ENCODE measurements at places on chromosomes 16 and 17.

- peak; percentile 97 for DNase-seq
Measured at GRCh38 chr16:56519459-56520250, at the start of gene BBS2. Gene BBS2 (minus strand): TSS chr16:56520024. CDS start chr16:56519862, 162 bp downstream.

DNA sequence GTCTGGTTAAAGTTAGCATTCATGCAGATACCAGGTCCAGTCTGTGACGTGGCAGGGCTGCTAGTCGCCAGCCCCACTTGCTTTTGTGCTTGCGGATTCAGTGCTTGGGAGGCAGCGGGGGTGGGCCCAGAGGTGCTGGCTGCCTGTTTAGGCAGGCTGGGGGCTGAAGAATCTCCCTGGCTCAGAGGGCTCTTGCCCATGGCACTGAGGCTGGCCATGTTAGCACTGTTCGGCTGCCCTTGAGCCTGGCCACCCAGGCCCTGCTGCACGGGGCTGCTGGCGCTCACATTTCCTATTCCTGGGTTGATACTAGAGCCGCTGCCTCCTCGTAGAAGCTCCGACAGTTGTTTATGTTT lies 30.0 kb downstream of the CREBBP start:
- no peak for DNase-seq

DNA sequence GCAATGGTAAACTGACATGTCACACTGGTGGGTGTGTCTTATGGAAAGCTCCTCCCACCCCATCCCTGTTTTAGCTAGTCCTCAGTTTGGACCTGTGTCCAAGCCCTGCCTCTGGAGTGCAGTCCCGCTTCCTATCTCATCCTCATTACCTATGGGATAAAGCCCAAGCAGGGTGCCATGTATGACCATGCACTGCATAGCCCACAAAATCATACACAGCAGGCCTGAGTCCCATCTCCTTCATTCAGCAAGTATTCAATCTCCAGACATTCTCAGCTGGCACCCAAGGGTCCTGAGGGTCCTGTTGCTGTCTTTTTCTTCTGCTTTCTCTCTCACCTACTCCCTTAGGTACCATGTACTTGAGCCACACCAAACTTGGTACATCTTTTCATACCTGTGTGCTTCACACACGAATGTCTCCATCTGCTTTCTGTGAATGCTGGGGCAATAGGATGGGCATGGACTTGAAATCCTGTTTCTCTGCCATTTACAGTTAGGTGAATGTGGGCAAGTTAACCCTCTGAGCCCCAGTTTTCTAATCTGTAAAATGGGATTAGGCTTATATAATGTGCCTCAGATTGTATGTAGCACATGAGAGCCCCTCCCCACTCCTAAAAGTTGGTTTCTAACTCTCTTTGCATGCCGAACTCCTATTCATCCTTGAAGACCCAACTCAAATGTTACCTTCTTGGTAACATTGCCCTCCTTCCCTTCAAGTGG lies 28.5 kb downstream of the TNS4 start:
- no peak for DNase-seq

GRCh38 chr17:82241183-82241925 lies 12.5 kb downstream of the SLC16A3 start:
- DNase-seq = peak; percentile 95

- DNase-seq = no peak
Measured at GRCh38 chr17:74604761-74605160, 12.7 kb upstream of the CD300LD start.

- peak; percentile 68 for DNase-seq
Measured at GRCh38 chr16:31875112-31875803, 1.7 kb downstream of the ZNF267 start.

GRCh38 chr16:76576526-76576925 lies 299.3 kb downstream of the CNTNAP4 start:
- no peak for DNase-seq

GRCh38 chr16:59950431-59950830 lies 1216.3 kb upstream of the GOT2 start:
- DNase-seq = no peak

DNA sequence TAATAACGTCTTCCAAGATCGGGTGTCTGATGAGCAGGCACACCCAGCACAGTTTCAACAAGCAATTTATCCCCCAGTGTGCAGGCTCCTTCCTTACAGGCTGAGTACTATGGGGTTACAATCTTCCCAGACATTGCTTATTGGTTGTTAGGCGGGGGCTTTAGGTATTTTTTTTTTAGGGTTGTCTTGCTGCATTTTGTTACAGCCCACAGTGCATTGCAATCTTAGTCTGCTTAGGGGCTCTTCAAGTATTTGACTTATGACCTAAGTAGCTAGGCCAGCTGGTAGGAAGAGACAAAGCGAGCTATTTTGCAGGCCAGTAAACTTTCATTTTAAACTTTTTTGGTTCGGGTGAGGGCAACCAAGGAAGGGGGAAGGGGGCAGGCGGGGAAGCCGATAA lies 5.8 kb downstream of the PLD6 start:
- no peak for DNase-seq

DNA sequence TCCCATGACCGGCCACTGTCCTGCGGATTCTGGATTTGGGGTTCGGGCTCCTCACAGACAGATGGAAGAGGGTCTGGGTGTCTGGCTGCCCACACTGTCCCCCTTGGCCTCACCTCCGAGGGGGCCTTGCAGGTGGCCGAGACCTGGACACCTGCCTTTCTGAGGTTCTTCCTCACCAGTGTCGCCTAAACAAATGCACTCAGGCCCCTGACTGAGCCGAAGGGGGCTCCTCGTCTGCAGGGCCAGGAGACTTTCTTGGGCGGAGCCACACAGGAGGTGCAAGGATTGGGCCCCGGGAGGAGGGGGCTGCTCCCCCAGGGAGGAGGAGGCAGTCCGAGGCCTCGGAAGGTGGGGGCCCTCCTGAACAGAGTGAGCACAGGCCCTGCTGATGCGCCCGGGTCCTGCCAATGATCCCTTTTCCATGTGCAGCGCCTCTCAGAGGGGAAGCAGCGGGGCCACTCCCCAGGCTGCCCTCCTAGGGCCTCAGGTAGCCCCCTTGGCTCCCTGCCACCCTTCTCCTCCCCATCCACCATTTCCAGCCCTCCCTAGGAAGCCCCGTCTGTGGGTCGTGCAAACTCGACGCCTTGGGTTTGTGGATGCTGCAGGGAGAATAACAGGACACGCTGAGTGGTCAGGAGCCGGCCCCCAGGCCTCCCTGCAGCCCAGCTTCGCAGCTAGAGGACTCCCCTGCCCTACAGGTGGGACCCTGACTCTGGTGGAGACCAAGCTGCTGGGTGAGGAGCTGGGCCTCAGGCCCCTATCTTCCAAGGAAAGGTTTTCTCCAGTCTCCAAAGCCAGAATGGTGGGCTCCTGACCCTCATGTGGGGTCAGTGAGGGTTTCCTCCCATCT lies 63.4 kb upstream of the ZNF469 start:
- DNase-seq = no peak

DNA sequence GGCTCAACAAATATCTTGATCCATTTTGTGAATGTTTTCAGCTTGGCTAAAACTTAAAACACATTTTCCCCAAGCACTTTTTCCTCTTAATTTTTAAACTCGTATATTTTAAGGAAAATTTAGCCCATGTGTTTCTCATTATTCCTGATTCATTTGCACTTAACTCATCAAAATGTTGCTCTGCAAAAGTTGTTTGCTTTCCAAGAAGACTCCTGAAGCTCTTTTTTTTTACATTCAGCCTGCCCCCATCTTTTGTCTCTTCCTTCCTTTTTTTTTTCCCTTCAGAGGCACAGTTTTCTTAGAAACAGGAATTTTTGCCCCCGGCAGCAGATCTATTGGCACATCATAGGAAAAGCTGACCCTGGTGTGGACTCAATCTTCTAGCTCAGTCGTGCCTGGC lies 155.0 kb upstream of the SALL1 start:
- DNase-seq = no peak

DNA sequence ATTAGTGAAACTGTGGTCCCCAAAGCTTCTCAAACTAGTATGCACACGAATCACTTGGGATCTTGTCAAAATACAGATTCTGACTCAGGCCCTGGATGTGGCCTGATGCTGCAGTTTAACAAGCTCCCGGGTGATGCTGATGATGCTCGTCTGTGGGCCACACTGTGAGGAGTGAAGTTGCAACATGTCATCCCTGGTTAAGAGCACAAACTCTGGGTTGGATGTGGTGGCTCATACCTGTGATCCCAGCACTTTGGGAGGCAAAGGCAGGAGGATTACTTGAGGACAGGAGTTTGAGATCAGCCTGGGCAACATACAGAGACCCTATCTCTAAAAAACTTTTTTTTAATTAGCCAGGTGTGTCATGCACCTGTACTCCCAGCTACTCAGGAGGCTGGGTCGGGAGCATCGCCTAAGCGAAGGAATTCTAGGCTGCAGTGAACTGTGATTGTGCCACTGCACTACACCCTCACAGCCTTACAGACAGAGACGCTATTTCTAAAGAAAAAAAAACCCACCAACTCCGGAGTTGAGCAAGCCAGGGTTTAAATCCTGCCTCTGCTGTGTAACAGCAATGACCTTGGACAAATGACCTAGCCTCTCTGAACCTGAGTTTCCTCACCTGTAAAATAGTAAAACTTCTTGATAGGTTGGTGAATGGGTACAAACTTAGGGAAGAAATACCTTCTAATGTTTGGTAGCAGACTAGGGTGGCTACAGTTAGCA lies 24.4 kb upstream of the ABAT start:
- DNase-seq = no peak

DNA sequence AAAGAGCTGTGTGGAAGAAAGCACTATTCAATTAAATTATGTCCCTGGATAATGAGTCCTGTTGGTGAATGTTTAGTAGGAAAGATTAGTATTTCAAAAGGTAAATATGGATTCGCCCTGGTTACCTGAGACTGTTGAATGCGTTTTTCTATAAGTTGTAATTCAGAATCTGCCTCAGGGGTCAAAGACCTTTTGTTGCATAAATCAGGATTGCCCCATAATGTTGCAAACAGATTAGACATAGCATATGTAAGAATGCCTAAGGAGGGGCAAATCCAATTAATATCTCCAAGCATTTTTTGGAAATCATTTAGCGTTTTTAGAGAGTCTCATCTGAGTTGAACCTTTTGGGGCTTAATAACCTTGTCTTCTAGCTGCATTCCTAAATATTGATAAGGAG lies 70.1 kb upstream of the ARL4D start:
- DNase-seq = no peak

DNA sequence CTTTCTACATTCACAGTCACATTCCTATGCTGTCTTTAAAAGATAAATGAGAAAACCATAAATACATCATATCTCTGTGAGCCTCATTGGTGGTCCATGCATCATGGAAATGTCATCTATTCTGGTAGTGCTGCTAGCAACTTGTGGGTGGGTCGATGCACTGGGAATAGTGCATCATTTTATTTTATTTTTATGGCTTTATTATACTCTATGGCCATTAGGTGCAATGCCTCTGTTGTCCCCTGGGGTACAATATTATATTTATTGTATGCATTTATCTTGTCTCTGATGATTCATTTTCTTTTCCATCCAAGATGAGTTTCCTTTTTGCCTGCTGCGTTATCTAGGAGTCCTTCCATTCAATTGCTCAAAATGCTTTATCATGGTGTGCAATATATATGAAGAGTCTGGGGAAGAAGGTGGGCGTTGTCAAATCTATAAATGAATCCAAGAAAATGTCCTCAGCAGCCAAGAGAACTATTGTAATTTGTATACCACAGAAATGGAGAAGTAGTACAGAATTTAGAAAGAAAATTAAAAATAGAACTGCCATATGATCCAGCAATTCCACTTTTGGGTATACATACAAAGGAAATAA lies 324.0 kb downstream of the KCNJ2 start:
- DNase-seq = peak; percentile 36

DNA sequence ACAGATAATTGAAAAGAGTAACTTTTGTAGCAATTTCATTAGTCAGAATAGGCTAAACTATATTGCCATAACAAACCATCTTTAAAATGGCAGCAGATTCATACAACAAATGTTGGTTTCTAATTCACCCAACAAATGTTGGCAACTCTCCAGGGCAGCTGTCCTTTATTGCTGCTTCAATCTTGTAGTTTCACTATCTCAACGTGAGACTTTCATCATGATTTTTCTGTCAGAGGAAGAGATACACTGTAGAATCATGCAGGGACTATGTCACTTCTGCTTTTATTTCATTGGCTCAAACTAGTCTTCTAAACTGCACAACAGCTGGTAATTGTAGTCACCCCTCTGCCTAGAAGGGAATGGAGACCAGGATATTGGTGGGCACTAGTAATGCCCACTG lies 174.2 kb downstream of the TANC2 start:
- DNase-seq = peak; percentile 92

- DNase-seq = no peak
Measured at GRCh38 chr17:37088459-37088858, 139.7 kb downstream of the AATF start.

- no peak for DNase-seq
Measured at GRCh38 chr17:29177541-29177870, 2.7 kb downstream of the MYO18A start.

- peak; percentile 42 for DNase-seq
Measured at GRCh38 chr17:69012895-69013805, 47.6 kb downstream of the ABCA9 start.

- DNase-seq = no peak
Measured at GRCh38 chr16:56336071-56336688, 89.2 kb downstream of the AMFR start.

GRCh38 chr16:58056580-58056979 lies 31.0 kb downstream of the MMP15 start:
- DNase-seq = no peak

GRCh38 chr17:2057175-2057759 lies 2.4 kb downstream of the HIC1 start:
- peak; percentile 45 for DNase-seq

GRCh38 chr17:80243526-80244433 lies 16.9 kb upstream of the RNF213 start:
- no peak for DNase-seq

GRCh38 chr16:85659805-85660511 lies 28.8 kb downstream of the GINS2 start:
- DNase-seq = peak; percentile 70

DNA sequence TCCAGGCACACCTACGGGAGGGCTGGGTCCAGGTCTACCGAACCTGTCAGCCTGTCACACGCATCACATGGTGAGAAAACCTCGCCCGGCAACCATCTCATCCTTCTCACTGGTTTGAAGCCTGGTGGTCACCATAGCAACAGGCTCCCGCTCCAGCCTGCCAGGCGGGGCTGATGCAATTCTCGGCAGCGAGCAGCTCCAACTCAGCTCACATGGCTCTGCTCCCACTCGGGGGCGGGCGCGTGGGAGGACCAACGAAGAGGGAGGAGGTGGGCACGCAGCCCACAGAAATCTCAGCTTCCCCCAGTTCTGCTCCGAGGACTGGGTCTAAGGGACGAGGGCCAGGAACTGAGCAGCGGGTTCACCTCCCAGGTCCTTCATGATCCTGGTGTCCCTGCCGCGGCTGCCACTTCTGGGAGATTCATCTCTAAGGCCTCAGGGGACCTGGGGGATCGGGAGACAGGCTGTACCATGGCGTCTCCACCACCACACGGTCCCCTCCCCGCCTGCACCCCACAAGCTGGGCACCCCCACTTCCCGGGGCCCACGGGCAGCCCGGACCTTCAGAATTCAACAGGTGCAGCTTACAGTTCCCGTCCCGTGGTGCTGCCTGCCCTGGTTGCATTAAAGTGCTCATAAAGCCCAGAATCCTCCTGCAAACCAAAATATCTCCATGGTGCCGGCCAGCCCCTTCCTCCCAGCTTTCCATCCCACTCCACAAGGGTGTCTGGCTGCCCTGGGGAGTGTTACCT lies 25.8 kb downstream of the ABR start:
- peak; percentile 70 for DNase-seq

GRCh38 chr16:17301593-17302135 lies 169.1 kb downstream of the XYLT1 start:
- DNase-seq = peak; percentile 78

All from suppressor macrophage (primary cell).